SJSA1 (cell line): ENCODE measurements at places on chromosomes 1 and 21. TPM values are rescaled to one million over a fixed set of nuclear protein-coding genes. Genes with fewer than 3 reads are reported as not detected.

OR2L13 gene
- total RNA-seq, result not detected in 2 replicates

GRCh38 chr1:182051938-182052337 lies 9.6 kb downstream of the ZNF648 start:
- no peak for DNase-seq

- DNase-seq, result no peak
These were observed 39.2 kb upstream of the SCMH1 start for GRCh38 chr1:41281334-41281733.

GRCh38 chr1:8908388-8909151 lies 30.1 kb upstream of the ENO1 start:
- no peak for DNase-seq

DHCR24 gene
- total RNA-seq, result 42.9 and 65.8 TPM in 2 replicates

- DNase-seq, result peak; percentile 77
These were observed 313.8 kb downstream of the TGFB2 start for GRCh38 chr1:218658899-218659298.

DNA sequence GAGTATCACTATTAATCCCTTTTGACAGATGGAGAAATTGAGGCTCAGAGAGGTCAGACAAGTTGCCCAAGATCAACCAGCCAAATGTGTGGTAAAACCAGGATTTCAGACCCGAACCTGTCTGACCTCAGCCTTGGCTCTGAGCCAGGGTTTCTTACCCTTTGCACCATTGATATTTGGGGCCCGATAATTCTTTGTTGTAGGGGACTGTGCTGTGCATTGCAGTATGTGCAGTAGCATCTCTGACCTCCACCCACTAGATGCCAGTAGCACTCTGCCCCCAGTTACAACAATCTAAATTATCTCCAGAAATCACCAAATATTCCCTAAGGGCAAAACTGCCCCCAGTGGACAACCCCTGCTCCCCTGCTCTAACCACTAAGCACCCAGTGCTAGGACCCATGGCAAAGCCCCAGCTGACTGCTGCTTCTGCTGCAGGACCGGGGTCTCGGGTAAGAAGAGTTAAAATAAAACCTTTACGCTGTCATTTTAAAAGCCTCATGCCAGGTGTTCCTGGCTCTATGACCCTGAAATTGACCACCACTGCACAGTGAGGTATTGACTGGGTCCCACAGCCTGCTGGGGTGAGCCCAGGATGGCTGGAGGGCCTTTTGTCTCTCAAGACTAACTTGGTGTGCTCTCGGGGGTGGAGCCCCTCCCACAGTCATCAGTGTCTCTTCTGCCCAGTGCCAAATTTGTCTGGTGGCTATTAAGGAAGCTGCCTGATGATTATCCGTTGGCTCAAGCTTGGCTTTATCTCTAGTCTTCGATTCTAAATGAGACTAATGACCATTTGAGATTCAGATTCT lies 5.6 kb upstream of the MAN1C1 start:
- no peak for DNase-seq

DNA sequence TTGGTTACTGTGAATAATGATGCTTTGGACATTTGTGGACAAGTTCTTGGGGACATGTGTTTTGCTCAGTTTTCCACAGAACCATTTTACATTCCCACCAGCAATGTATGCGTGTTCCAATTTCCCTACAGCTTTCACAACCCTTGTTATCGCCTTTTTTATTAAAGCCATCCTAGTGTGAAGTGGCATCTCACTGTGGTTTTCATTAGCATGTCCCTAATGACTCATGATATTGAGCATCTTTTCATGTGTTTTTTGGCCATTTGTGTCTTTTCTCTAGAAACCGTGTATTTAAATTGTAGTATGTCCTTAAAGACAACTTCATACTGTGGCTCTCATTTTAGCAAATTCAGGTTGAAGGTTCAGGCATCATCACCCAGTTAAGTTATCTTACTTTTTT lies 132.1 kb downstream of the TGFBR3 start:
- no peak for DNase-seq

UMODL1 gene
- total RNA-seq, result 0.22 TPM in 1 of 2 replicates, not detected in the other

DNAH14 gene
- total RNA-seq, result 36.2 and 51.7 TPM in 2 replicates

COL18A1 gene
- 55.9 TPM in 2 replicates for total RNA-seq

OR6K3 gene
- not detected in 2 replicates for total RNA-seq

GRCh38 chr1:161229896-161230295 lies 4.0 kb downstream of the TOMM40L start:
- no peak for DNase-seq

DNA sequence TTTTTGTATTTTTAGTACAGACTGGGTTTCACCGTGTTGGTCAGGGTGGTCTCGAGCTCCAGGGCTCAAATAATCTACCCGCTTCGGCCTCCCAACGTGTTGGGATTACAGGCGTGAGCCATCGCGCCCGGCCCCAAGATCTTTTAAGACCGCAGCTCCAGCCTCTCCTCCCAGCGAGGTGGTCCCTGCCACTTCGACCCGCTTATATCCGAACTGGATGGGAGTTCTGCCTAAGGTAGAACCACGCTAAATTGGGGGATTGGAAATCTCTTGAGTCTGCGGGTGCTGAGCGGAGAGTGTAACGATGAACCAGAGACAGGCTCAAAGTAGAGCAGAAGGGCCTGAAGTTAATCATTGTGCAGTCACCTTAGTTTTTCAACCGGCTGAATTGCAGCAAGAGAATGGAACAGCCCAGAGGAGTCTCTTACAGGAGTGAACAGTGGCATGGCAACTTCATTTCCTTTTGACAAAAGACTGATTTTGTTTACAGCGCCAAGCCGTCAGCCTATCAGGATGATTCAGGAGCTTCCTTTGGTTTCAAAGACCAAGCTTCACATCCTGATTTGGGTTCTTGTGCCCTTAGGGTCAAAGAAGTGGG lies 726 bp upstream of the CYB5R1 start:
- DNase-seq, result no peak

LAPTM5 gene
- not detected in 2 replicates for total RNA-seq

DNA sequence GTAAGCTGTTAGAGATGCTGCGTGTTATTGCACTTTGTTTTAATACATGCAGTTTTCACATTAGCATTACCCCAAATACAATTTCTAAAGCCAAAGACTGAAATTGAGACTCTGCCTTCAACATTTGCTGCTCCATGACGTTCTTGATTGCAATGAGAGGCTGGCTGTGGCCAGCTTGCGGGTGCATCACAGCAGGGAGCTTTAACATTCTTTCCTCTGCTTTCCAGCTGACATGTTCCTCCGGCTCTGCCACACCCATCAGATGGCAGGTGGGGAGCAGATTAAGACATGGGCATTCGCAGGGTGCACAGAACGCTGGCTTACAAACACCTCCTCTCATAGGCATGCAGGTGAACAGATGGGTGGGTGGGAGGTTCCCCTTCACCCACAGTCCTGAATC lies 314.1 kb downstream of the DISC1 start:
- DNase-seq, result no peak

GRCh38 chr1:225453797-225454648 lies 26.2 kb upstream of the LBR start:
- DNase-seq, result no peak

DNA sequence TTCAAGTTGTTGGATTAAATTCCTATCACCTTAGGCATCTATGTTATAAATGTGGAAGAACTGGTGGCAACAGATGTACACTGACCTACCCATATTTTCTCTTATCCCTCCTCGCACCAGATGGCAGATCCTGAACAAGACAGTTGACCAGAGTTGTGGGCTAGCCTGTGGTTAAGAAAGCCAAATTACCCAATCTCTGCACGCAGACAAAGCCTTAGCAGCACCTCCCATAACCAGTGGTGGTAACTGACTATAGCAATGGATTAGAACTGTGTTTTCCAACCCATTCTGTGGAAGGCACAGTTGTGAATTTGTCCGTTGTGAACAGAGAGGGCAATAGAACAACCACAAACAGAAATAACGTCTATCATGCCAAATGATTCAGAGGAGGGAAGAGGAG lies 20.6 kb downstream of the ABCB10 start:
- DNase-seq, result no peak

DNA sequence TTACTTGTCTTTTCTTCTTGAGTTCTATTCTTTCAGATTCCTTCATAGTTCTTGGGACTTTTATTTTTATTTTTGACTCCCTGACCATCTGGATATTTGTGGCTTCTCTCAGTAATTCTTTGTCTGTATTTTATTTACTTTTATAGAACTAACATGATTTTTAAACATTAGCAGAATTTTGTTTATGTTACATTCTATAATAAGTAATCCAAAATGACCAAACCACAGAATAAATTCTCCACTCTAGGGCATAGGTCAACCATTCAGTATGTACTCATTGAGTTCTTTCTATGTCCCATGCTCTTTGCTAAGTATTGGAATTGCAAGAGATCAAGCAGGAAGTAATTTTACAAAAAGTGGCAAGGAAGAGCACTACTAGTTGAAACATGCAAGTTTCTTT lies 969.0 kb downstream of the TTLL7 start:
- DNase-seq, result peak; percentile 4

DYNLT5 gene
- not detected in 2 replicates for total RNA-seq

IKBKE gene
- total RNA-seq, result 12.6 and 26.7 TPM in 2 replicates

DNA sequence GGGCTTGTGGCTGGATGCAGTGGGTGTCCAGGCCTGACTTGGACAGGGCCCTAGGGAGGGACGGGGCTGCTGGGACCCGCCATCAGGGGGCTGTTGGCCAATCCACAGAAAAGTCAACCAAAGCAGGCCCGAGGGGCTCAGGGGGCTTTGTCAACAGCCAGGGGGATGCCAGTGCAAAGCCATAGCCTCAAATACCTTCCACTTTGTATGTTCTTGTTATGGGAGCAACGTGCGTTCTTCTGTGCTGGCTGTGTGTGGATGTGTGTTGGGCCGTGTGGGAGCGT lies 35.4 kb upstream of the ARF1 start:
- no peak for DNase-seq

DNA sequence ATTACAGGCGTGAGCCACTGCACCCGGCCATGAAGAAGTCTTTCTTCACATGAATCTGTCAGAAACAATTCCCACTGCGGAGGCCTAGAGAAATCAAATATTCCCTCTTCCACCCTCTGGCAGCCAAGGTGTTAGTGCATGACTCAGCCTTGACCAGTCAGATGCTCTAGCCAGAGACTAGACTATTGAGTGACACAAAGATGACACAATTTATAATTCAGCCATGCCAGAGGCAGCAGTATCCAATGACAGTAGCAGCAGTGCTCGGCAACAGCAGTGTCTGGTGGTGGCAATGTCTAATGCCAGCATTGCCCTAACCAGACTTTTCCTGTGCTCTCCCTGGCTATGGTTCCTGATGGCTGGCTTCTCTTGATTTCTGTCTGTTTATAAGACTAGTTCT lies 8.7 kb downstream of the CTXND2 start:
- peak; percentile 6 for DNase-seq

GRCh38 chr1:180230791-180231505 lies 884 bp downstream of the LHX4 start:
- DNase-seq, result peak; percentile 70
